Thymus (tissue), 14 donors: ENCODE measurements at places on chromosomes 16 and 17.

DNA sequence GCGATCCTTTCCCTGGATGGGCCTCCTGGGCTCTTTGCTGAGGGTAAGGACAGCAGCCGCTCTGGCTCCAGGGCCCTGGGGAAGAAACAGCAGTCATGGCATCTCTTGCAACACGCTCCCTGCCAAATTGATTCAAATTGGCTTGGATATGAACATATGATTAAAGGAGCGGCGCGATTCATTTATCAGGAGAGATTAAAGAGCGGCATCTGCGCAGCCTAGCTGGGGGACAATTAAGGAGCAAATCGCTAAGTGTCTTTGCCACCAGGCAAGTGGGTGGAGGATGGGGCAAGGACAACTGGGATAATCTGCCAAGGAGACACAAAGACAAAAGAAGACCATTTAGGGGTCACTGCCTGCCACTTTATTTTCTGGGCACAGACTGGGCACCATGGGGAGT lies 27.8 kb downstream of the PIPOX start:
- no peak for DNase-seq

DNA sequence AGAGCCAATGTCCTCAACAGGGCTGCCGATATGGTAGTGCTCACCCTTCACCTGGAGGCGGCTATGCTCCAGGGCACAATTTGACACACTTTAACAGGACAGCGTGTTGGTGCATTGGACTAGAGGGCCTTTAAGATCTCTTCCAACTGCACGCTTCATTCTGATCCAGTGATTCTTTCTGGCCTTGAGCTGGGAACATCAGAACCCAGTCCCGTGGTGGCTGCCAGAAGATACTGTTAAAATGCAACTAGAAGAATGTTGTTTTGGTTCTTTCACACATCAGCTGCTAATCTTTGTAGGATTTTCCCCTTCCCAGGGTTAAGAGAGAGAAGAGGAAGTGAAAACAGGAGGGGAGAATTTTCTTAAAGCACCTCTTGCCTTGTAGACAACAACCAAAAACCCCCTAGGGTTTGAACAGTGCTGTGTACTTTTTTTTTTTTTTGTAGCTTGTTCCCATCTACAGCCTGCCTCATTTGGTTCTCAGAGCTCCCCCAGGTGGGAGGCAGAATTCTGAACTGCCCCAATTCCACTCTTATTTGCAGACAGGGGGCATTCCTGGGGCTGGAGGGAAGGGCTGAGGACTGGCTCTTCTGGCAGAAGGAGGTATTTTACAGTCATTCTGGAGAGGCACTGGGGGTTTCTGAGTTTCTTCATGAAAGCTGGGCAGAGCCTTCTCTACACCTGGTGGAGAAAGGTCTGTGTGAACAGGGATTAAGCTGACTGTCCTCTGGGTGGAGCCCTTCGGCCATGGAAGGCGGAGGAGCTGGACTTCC lies 32.4 kb downstream of the SMARCE1 start:
- DNase-seq: no peak

DNA sequence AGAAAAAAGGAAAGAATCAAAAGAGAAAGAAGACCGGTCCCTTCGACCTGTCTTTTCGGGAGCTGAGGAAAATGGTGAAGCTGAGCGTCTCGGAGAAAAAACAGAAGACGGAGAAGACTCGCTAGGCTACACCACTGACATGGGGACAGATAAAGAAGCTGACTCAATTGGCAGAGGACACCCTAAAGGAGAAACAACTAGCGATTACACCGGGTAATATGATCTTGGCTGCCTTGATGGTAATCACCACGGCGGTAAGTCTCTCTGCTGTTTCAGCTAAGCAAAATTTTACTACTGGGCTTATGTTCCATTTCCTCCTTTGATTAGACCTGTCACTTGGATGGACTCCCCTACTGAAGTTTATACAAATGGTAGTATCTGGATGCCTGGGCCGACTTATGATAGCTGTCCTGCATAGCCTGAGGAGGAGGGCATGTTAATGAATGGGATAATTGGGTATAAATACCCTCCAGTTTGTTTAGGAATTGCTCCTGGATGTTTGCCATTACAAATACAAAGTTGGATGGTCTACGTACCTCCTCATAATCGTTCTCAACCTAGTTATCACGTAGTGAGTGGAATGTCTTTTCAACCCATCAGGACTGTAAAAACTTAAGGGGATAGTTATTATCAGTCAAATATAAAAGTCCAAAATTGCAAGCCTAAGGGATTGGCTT lies 24.1 kb downstream of the ALOX15B start:
- DNase-seq: no peak

- DNase-seq: no peak
These were observed 98.4 kb downstream of the MGAT5B start for GRCh38 chr17:76966486-76967181.

DNA sequence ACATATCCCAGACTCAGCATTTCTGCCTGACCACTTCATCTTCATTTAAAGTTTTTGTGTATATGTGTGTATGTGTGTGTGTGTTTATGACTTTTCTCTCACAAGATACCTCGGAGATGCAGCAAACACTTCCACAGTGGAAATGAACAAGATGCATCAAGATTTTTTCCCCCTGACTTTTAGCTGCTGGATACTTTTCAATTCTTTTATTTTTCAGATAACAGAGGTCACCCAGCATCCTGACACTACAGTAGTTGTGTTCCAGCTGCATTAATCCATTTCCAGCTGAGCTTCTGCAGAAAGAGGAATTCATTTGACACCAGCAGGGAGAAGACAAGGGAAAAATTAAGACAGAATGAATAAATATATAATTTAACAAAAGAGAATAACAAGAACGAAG lies 130.2 kb upstream of the PSMD7 start:
- no peak for DNase-seq

DNA sequence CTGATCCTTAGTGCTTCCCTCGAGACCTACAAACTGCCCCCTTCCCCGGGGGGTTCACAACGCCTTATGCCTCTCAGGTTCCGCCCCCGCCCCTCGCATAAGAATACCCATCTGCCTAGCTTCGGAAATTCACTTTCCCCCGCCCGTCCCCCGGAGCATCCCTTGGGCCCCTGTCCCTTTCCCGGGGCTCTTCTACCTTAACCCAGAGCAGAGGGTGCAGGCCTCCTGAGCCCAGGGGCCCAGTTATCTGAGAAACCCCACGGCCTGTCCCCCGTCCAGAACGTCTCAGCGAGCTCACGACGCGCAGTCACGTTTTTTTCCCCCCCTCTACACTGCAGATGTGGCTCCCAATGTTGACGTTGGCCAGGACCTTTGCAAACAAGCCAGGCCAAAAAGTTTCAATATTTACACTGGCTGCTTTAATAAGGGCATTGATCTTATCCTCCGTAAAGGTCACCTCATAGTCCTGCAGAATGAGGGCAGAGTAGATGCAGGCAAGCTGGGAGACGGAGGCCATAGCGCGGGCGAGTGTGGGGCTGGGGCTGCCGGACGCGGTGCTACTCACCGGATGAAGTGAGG lies 1.4 kb upstream of the NBR1 start:
- no peak for DNase-seq

DNA sequence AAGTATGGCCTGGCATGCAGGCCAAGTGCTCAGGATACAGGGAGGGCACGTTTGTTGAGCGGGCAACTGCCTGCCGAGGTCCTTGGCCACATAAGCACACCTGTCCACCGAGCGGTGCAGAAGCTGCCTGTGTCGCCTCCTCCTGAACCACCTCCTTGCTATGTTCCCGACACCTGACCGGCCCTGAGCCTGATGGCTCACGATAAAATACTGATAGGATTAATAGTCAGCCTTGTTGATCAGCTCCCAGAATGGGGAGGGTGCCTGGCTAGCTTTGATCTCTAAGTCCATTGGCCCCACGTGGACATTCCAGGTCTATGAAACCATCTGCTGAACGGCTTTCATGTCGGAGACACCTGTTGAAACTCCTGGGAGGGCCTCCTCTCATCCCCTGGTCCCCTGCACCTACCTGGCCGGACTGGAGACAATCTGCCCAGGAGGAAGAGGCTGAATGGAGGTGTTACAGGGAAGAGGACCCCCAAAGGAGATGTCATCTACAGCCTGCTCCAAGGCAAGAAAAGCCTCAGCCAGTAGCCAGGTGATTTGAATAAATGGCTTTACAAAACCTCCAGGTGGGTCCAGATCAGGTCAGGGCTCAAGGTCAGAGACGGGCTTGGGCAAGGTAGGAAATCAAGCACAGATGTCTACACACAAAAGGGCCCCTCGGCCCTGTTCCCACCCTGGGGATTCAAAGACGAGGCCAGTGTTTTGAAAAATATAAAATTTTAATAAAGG lies 33.4 kb downstream of the AXIN2 start:
- DNase-seq: no peak

GRCh38 chr17:60959696-60960095 lies 282.0 kb downstream of the BCAS3 start:
- DNase-seq: no peak

DNA sequence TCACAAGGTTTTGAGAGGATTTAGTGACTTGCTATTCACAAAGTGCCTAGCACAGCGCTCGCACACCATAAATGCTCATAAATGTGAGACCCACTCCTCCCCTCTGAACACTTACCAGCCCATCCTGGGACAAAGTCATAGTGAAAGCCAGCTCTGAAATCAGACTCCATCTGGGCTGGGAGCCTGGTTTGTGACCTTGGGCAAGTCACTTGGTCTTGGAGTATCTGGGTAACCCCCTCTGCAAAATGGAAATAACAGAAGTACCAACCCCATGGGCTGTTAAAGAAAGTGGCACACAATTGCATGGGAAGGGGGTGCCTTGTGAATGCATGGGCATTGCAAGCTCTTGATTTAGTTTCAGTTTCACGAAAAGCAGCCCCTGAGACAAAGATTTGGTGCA lies 104.7 kb upstream of the CDH5 start:
- DNase-seq: no peak

- no peak for DNase-seq
These were observed 20.9 kb downstream of the CASKIN2 start for GRCh38 chr17:75494326-75494877.

DNA sequence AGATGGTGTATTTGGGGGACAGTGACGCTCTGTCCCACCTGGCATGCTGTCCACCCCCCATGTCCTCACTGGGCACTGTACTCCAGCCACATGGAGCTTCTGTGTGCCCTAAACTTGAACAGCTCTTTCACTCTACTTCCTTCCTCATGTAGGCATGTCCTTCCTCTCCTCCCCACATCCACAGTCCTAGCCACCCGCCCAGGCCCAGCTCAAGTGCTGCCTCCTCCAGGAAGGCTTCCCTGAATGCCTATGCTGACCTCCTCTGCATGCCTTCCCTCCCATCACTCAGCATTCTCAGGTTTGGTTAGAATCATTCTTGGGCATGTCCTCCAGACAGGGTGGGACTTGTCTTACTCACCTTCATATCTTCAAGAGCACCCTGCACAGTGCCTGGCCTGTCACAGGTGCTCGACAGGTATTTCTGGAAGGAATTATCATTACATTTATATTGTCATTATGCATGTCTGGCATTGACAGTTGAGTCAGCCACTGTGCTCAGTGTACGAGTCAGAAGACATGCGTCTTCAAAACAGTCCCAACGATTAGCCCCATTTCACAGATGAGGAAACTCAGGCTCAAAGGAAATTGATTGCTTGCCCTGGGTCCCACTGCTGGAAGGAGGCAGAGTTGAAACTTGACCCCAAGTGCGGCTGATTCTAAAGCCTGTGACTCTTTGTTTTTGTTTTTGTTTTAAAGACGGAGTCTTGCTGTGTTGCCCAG lies 42.1 kb upstream of the TOB1 start:
- DNase-seq: no peak

GRCh38 chr16:14148016-14148415 lies 76.9 kb downstream of the MRTFB start:
- no peak for DNase-seq

DNA sequence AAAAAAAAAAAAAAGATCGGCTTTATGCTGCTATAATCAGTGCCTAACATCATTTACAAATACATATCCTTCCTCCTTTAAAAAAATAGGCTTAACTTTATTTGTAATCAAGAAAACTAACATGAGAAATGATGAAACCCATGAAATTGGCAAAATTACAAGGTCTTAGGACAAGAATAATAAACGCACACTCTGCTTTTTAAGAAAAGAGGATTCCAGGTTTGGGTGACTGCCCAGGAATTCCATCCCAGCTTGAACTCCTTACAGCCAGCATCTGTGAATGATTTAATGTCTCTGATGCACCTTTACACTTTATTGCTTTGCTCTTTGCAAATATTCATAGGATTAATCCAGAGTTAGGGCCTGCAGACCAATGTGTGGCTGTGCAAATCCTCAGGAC lies 196.0 kb downstream of the CBLN1 start:
- no peak for DNase-seq

GRCh38 chr17:36818134-36818825 lies 119.0 kb upstream of the LHX1 start:
- no peak for DNase-seq

DNA sequence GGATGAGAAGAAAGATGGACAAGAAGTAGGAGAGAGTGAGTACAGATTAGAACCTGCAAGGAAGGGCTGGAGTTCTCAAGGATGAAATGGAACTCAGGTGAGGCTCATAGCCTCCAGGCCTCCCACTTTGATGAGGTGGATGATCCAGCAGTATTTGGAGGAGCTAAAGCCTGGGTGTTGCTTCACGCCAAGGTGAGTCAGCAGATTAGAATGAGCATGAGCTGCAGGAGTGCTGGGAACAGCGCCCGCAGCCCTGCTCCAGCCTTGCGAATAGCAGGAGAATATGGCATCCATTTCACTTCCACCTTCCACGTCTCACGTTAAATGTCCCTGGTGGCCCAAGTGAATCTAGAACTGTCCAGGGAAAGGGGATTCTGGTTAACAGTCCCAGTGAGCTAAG lies 94.4 kb upstream of the CPHXL start:
- no peak for DNase-seq

GRCh38 chr16:85300406-85300968 lies 188.2 kb upstream of the CIBAR2 start:
- DNase-seq: no peak

GRCh38 chr16:66250686-66251431 lies 115.6 kb upstream of the CDH5 start:
- no peak for DNase-seq

- DNase-seq: no peak
These were observed 18.7 kb downstream of the ARL2BP start for GRCh38 chr16:57263541-57264351.

DNA sequence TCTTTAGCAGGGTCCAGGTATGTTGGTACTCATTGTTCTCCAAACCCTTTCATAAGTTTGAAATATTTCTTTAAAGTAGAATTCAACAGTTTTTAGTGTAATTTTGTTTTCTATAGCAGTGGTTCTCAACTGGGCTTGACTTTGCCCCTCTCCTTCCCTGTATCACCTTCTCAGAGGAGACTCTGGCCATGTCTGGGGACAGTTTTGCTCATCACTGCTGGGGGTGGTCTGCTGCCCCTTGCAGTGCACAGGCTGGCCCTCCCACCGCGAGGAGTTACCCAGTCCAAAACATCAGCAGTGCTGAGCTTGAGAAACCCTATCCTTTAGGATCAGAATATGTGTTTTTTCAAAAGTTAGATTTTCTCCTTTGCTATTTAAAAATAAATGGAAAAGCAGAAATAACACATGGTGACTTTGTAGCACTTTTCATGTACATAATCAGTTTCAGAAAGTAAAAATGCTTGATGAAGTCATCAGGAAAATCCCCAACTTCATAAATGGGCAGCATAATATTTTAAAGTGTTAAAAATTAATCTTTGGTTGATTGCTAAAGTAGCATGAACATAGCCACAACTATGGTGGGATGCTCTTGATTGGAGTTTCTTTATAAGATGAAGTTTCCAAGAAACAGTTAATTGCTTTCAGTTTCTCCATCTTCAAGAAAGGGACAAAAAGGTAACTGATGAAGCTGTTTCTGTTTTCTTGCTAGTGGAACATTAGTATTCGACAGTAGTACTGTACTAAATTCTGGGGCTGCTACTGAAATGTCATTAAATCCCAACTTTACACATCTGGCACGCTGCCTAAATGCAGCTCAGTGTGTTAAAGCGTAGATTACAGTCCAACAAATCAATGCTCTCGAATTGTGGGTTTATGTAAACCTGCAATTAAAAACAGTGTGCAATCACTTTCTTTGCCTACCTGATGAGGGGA lies 70.3 kb downstream of the NETO2 start:
- no peak for DNase-seq
